AG08395 (cell line): ENCODE measurements at places on chromosomes 5 and 9.

- no peak for DNase-seq
Observed at GRCh38 chr9:137294091-137294680, 7.9 kb downstream of the NRARP start.

DNA sequence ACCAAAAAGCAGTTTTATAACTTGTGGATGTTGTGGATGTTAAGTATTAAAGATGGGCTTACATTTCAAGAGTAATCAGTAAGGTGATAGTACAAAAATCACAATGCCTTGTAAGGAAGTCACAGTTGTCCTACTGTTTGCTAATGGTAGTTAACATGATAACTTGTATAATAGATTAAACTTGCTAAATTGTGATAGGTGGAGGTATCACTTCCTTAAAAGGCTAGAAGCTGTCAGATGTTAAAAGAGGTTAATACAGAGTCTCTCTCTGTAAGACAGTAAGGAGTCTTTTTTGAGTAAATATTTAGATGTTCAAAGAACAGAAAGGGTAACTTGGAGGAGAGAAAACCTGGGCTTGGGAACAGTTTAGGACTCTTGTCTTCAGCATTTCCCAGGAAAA, 14.2 kb upstream of the MACIR start:
- no peak for DNase-seq

- DNase-seq, result peak; percentile 13
Observed at GRCh38 chr5:102807878-102808502, 52.9 kb downstream of the PAM start.

GRCh38 chr9:14310311-14310710, 3.6 kb downstream of the NFIB start:
- DNase-seq, result no peak

DNA sequence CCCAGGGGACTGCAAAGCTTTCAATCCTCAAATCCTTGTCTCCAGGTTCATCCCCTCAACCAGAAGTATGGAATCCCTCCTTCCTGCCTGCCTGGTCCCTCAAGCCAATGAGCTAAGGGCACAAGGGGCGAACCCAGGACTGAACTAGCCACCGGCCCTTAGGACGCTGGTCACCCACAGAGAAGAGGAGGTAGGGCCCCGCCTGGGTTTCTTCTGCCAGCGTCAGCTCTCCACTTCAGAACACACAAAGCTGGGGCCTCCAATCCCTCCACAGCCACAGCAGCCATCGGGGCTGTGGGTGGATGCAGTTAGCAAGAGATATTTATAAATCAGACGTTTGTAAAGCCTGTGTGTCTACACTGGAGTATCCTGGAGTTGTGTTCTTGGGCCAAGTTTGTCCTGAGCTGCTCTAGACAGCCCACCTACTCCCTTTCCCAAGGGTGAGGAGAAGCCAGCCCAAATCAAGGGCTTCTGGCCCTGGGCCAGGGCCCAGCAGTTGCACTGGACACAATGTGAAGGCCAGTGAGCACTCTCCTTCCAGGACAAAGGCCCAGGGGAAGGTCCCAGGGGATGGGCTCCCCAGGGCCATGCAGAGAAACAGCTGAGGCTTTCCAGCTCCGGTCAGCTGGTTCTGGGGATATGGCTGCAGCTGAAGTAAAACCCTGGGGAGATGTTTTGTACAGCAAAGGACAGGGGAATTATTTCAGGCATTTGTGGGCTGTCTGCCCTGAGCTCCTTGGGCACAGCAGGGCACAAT, 18.9 kb downstream of the AMBP start:
- no peak for DNase-seq

- no peak for DNase-seq
Observed at GRCh38 chr5:39058178-39058921, 15.8 kb downstream of the RICTOR start.

- no peak for DNase-seq
Observed at GRCh38 chr5:58847041-58847440, 264.2 kb downstream of the RAB3C start.

- peak; percentile 95 for DNase-seq
Observed at GRCh38 chr5:172283862-172284610, 472 bp upstream of the UBTD2 start.

- peak; percentile 53 for DNase-seq
Observed at GRCh38 chr5:54443270-54443669, 12.2 kb upstream of the HSPB3 start.

DNA sequence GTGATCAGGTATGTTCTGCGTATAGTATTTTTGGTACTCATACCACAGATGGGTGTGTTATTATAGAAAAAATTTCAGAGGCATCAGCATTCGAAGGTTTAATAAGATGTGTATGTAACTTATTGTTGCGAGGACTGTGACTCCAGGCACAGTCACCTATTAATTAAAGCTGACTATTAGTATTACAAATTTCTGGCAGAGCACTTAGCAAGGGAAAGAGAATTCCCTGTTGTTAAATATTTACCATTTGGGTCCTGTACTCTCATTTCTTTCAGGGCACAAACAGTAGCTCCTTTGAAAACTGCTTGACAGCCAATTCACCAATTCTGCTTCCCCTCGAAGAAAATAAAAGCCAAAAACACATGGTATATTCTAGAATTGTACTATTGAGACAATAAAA, 653.8 kb downstream of the ELAVL2 start:
- DNase-seq, result no peak

DNA sequence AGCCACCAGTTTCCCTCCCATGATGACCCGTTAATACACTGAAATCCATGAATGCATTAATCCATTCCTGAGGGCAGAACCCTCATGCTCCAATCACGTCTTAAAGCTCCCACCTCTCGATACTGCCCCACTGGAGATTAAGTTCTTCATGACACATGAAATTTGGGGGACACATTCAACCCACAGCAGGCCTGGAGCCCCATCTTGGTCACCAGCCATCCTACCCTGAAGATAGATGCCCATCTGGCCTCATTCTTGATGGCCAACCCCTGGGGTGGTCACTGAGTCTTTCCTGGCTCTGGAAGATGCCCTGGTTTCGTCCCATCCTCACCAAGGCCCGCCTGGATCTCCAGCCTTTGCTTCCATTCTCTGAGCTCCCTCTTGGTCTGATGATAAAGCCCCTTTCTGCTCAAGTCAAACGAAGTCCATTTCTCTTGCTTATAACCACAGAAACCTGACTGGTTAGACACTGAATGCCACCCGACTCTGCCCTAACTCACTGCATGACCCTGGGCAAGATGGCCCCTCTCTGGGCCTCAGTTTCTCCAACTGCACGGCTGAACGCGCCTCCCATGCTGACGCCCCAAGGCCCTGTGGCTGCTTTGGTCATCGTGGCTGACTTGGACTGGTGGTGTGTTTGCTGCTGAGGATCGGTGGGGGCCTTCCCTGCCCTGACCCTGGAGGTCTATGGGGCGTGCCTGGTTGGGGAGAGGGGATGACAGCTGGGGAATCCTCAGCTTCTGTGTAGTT, 138.4 kb upstream of the IER5L start:
- DNase-seq, result no peak

DNA sequence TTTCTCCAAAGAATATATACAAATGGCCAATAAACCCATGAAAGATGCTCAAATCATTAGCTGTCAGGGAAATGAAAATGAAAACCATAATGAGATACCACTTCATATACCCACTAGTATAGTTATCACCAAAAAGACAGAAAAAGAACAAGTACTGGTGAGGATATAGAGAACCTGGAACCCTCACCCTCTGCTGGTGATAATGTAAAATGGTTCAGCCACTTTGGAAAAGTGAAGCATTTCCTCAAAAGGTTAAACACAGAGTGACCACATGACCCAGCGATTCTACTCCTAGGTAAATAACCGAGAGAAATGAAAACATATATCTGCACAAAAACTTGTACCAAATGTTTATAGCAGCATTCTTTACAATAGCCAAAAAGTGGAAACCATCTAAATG, 72.0 kb downstream of the HSD17B3 start:
- no peak for DNase-seq

GRCh38 chr5:163404364-163405173, 32.8 kb upstream of the CCNG1 start:
- no peak for DNase-seq

DNA sequence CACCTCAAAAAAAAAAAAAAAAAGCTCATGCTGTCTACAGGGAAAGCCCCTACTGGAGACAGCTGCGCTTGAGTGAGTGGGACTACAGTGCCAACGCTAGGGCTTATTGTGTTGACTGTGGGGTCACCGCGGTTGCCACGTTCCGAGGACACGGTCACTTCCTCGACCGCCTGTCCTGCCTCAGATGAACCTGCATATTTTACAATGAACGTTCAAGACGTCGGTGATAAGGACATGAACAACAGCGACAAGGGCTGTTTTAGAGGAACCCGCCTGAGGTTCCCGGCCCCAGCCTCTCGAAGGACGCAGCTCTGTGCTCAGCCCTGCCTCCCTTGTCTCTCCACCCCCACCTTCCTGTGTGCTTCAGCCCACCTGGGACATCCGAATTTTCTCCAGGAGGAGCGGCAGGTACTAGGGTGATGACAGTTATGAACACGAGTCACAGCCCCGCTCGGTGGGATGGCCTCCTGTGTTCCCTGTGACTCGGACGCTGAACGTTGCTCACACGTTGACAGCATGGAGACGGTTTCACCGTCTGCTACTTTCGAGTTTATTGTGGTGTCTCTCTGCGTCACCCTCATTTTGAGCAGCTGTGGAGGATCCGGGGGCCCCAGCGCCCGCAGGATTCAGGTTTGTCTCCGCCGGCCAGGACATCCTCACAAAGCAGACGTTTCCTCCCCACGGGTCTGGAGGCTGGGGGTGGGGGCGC, 11.3 kb upstream of the DIPK1B start:
- no peak for DNase-seq

GRCh38 chr5:127351418-127351817, 60.8 kb downstream of the MEGF10 start:
- no peak for DNase-seq

GRCh38 chr5:57276353-57276752, 102.5 kb downstream of the GPBP1 start:
- no peak for DNase-seq

- no peak for DNase-seq
Observed at GRCh38 chr9:132237481-132237880, 75.6 kb downstream of the NTNG2 start.

- no peak for DNase-seq
Observed at GRCh38 chr9:2208991-2209390, 193.8 kb downstream of the SMARCA2 start.

DNA sequence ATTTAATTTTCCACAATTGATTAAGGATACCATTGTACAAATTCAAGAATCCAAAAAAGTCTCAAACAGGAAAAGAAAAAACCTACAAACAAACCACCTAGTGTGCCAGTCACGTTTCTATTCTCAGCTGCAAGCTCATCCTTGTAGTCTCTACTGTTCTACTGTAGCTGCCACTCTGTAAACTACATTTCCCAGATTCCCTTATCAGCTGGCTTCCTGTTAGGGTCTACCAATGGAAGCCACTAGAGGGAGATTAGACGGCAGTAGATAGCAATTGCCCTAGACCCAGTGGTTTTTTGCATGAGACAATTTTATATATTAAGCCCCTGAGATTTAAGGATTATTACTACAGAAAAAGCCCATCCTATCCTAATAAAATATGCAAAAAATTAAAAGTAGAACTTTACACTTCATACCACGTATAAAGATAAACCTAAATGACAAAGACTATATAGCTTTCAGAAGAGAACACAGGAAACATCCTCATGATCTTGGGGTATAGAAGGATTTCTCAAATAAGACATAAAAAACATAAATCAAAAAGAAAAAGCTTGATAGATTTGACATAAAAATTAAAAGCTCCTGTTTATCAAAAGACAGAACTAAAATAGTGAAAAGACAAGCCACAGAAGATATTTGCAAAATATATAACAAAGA, 37.4 kb downstream of the P4HA2 start:
- DNase-seq, result peak; percentile 81

DNA sequence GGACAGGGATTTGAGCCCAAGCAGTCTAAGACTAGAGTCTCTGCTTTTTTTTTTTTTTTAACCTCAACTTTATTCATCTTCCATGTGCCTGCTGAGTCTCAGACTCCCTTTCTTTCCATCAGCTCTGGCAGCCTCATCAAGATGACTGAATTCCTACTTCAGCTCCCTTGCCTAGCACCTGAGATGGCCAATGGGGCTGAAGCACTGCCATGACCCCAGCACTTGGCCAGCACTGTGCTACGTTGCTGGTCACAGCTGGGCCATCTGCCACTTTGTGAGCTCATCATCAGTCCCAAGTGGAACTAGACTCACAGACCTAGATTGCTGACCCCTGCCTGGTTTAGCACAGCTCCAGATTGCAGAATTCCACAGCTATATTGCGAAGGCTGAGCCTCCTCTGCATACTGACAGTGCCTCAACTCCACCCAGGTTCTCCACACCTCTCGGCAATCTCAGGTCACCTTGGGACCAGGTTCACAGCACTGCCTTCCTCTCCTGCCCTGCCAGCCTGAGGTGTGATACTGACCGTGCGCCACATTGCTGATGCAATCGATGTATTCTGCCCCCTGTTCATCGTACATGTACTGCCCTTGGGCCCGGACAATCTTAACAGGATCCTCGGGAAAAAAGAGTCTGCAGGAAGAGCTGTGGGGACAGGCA, 1.6 kb downstream of the PHYKPL start:
- peak; percentile 61 for DNase-seq

DNA sequence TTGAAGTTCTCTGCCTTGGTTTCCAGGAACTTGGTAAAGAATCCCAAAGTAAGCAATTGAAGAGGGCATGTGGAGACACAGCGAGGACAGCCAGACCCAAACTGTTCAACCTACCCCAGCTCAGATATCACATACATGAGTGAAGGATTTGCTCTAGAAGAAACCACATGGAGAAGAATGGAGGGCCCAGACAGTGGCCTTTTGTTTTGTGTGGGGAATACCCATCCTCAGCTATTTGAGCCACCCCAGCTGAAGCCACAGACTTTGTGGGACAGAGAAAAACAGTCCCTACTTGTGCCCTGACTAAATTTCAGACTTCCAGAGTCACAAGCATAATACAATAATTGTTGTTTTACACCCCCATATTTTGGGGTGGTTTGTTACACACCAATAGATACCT, 387.1 kb downstream of the ZSWIM6 start:
- DNase-seq, result no peak

DNA sequence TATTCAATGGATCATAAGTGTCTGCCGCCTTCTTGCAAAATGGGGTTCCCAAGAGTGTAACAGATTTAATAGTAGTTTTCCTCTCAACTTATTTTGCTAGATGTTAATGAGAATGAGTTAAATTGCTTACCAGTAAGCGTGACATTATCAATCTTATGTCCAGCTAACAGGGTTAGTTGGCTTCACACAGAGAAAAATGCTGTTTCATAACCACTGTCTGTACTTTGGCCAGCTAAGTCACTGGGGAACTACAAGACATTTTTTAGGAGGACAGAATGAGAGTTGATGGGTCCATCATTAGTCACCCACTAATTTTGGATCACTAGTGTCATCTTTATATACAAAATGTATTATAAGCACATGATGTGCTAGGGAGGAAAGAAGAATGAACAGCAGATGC, 1.4 kb downstream of the CDC37L1 start:
- peak; percentile 55 for DNase-seq
